ENCODE measurements at places on chromosomes 2 and 18.

GRCh38 chr18:62400916-62401315 lies 75.8 kb downstream of the TNFRSF11A start:
- DNase-seq = no peak

DNA sequence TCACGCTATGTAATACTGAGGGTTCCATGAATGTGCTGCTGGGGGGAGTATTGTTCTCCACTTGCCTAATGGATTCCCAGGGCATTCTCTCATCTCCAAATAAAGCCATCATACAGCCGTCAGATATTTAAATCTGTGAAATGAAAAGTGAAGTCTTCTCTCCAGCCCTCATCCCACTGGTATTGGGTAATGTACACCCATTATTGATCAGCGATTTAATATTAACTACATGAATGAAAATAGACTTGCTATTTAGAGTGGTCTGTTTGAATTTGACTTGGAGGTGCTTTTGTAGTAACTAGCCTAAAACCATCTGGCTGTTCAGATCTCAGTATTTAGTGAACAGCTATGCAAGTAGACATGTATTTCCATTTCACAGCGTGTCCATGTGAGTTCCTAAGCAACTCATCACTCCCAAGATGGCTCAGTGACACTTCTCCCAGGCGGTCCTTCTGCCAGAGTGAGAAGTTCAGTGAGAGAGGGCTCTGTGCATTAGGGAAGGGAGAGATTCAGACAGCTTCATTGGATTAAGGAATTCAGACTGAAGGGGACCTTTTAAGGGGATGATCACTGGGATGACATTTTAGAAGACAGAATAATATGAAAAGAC lies 140.7 kb downstream of the WDSUB1 start:
- DNase-seq = no peak

DNA sequence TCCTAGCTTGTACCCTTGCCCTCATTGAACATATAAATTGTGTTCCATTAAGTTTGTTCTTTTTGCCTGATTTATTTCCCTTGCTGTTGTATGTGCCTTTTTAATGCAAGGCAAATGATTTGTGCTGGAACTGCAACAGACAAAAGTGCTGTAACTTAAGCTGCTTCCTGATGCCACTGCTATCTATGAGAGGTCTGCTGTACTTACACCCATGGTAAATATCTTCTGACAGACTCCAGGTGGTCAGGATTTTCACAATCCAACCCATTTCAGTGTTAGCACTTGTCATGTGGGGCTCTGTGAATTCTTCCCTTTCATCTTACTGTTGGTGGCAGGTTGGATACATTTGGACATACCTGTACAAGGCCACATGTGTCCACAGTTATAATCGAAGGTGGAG lies 63.5 kb downstream of the ARHGAP15 start:
- no peak for DNase-seq

DNA sequence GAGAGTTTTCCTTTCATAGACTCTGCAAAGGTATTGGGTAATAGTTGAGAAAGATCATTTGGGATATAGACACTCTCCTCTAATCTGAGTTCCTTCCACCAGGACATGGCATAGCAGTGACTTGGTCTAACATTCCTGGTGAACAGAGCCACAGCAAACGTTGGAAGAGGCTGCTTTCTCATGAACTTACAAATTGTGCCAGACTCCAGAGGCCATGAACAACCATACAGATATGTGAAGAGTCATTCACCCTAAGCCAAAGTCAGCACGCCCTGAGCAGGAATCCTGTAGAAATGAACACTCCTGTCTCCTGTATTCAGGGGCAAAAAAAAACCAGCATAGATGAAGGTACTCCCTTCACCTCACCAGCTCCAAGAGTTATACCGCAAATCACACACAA lies 152.8 kb downstream of the TMEM18 start:
- peak; percentile 5 for DNase-seq

GRCh38 chr2:232563580-232563979 lies 13.1 kb downstream of the EIF4E2 start:
- peak; percentile 58 for DNase-seq

- DNase-seq = no peak
Observed at GRCh38 chr18:136433-136832, 21.9 kb upstream of the USP14 start.

- peak; percentile 38 for DNase-seq
Observed at GRCh38 chr2:70523996-70524965, 29.3 kb downstream of the TGFA start.

DNA sequence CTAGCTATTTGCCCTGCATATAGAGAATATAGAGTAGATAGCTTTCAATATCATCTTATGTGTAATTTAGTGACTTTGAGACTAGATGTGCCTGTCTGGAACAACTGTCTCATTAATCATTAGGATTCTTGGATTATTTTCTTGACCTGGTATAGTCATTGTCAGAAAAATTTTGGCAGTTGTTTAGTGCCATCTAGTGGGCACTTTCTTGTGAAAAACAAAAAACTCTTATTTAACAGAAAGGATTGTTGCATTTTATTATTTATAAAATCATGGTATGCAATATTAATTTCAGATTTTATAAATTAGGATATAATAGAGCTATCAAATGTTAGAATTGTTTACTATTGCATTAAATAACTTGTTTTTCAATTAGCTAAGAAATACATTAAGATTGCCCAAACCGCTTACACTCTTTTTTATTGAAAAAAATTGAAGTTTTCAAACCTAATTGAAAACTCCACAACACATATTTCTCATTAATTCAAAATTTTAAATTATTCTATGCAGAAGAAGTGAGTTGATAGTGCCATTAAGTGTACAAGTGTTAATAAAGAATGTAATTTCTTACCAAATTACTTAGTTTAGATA lies 80.3 kb downstream of the DYNAP start:
- DNase-seq = peak; percentile 44

- no peak for DNase-seq
Observed at GRCh38 chr2:30770816-30771576, 36.2 kb downstream of the CAPN13 start.

GRCh38 chr2:158099716-158100115 lies 2.0 kb upstream of the UPP2 start:
- peak; percentile 40 for DNase-seq

- DNase-seq = no peak
Observed at GRCh38 chr2:111127351-111127750, 6.6 kb downstream of the BCL2L11 start.

GRCh38 chr18:46001892-46002291 lies 34.8 kb upstream of the EPG5 start:
- DNase-seq = no peak

Measured in iris pigment epithelial cell (primary cell).